ENCODE measurements at places on chromosomes 5 and 9.

DNA sequence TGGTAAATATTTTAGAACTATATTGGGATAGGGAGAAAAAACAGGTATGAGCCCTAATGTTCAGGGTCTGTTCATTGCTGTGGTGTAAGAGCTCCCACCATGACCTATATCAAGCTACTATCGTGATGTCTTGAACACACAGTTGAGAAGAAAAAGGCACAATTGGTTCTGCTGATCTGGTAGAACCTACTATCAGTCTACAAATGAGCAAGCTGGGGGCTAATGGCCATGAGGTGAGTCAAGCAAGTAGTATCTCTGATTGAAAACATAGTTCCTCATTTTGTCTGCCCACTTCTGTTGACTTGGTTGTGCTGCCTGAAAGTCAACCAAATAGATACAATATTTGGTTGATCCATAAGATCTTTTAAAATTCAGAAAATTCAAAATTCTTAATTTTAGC, 1026.3 kb downstream of the CDH12 start:
- DNase-seq: no peak

- DNase-seq: no peak
Measured at GRCh38 chr9:6639622-6640021, 5.9 kb downstream of the GLDC start.

DNA sequence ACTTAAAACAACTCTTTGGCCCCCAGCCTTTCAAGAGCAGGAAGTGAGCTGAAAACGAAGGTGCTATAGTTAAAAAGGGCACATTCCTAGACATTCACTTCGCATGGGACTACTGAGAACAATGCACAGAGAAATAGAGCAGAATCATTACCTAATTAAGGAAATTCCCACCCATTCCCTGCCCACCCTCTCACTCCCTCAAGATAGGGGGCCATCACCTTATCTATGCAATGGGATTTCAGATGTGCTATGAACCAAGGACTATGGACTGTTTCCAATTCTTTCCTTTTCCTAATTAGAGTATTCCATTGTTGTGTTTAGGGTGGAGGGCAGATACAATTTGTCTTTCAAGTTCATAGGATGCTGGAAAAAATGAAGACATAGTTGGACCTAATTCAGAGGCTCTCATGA, 476.8 kb downstream of the CETN3 start:
- no peak for DNase-seq

DNA sequence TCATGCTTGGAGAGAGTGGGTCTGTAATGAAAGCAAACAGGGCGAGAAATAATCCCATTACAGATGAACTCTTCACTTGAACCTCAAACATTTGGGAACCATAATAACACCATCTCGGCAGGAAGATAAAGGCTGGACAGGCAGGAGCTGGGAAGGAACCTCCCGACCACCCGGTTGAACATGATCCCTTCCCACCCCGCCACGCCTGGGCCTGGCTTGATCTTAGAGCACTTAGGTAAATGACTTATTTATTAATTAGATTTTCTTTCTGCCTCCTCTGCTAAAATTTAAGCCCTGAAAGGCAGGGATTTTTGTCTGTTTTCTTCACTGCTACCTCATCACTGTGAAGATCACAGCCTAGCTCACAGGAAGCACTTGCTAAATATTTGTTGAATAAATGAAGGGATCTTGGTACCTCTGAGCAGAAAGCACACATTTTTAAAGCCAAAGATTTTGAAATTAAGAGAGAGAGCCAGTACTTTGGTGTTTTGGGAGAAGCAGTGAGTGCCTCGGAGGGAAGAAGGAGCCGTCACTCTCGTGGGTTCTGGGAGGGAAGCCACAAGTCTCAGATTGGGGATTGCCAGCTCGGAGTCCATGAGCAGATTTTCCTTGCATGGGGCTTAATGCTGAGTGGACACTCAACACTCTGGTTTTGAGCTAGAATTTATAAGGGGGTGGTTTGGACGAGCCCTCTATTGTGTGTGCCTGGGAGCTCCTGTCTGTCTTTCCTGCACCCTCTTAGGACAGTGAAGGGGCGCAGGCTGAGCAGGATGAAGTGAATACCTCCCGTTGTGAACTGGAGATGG, 133.3 kb downstream of the MACROH2A1 start:
- DNase-seq: no peak

- no peak for DNase-seq
Measured at GRCh38 chr5:101838435-101838834, 457.6 kb downstream of the SLCO4C1 start.

- no peak for DNase-seq
Measured at GRCh38 chr9:69018737-69019136, 4.8 kb upstream of the PRKACG start.

DNA sequence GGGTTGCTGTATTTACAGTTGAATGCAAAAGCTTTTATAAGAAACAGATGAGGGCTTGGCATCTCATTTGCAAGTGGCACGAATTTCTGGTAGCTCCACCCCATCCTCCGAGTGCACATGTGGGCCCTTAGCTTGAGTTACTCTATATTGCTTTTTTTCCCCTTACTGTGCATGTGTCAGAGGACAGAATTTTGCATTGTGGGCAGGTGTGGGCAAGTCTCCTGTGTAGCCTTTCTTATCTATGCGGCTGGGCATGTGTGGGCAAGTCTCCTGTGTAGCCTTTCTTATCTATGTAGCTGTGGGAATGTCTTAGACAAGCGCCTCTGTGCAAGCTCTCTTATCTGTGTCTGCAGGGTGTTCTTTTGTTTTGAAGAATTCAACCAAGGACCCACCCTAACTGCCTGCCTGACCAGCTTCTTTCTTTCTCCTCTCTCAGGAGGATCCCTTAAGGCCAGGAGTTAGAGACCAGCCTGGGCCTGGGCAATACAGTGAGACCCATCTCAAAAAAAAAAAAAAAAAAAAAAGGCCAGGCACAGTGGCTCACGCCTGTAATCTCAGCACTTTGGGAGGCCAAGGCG, 34.1 kb upstream of the SIL1 start:
- DNase-seq: peak; percentile 73

- no peak for DNase-seq
Measured at GRCh38 chr9:84807870-84808390, 138.4 kb downstream of the NTRK2 start.

DNA sequence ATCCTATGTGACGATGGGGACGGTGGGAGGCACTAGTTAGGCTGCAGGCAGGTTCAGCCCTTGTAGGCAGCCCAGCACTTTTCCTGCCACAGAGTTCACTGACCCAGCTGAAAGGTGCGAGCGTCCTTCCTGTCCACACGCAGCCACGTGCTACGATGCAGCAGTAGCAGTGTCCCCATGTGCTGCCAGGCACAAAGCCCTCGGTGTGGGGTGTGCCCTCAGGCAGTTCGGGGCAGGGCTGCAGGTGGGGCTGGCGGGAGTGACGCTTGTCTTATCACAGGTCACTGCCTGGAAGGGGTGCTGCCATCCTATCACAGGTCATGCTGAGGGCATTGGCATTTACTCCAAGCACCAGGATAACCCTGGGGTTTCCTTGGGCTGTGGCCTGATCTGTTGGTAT, 46.8 kb upstream of the CLPTM1L start:
- no peak for DNase-seq

GRCh38 chr5:80302636-80303035, 17.2 kb upstream of the SPZ1 start:
- DNase-seq: no peak

DNA sequence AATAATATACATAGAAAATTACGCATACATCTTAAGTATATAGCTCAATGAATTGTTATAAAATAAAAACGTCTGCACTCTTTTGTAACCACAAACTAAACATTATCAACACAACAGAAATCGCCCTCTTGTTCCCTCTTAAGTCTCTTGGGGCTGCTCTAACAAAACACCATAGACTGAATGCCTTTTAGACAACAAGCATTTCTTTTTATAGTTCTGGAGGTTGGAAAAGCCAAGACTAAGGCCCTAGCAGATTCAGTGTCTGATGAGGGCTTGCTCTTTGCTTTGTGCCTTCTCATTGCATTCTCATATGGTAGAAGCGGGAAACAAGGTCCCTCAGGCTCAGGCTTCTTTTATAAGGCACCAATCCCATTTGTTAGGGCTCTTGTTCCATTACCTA, 4.9 kb upstream of the IFNB1 start:
- no peak for DNase-seq

DNA sequence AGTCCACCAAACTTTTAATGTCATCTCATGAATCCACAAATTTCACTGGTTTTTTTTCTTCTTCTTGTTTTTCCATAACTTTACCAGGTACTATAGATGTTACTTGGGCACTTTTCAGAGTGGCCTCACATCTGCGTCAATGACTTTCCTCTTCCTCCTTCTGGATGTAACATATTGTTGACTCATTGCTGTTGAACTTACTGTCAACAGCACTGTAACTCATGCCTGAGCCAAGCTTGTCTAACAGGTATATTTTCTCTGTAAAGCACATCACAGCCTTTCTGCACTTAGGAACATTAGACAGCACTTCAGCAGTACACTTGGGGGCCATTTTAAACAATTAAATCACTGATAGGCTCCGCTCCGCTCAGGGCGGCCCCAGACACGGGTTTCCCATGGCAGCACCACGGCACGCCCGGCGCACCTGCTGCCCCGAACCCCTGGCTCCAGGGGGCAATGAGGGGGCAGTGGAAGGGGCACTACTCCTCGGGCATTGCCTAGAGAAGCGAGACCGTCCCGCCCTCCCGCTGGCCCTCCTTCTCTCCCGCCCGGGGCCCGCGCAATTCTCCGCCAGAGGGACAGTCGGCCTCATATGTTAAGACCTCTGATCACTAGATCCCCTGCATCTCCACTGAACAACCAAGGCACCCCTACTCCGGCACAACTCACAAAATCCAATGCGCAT, 41.9 kb upstream of the SPATA31C2 start:
- DNase-seq: no peak

DNA sequence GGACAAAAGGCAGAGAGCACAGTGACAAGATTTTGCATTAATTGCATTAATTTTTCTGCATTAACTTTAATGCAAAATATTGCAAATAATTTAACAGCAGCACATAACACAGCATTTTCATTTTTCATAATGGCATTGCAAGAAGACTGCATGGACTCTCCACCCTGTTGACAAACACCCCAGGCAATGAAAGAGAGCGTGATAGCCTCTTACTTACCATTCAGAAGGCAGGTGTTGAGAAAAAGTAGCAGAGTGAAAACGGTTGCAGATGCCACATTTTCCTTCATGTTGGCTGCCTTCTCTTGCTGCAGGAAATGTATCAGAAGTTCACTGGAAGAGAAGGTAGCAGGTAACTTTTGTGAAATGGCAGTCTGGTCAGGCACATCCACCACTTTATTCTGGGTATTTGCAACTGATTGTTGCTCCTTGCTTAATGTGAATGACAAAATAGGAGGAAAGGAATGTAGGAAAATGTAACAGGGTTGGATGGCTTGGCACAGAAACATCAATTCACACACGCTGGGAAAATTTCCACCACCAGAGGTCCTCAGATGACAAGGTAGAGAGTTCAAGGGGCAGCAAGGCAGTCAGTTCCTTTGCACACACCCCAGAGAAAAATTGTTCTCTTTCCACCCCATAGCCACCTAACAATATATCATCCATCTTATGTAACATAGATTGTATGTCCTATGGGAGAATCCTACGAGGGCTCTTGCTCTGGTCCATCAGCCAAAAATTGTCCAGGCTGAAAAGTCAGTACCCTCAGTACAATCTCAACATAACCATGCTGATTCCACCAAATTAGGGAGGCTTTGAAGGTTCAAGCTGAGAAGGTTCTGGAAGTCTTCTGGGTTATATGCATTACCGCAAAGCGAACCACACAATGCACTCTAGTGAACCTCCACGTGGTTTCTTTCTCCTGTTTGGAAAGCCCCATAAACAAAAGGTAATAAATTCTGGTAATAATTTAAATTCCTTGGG, 41.9 kb upstream of the AGXT2 start:
- DNase-seq: no peak

- DNase-seq: no peak
Measured at GRCh38 chr5:74766418-74766848, 484 bp downstream of the GFM2 start.

- DNase-seq: no peak
Measured at GRCh38 chr5:158060212-158060611, 201.3 kb upstream of the CLINT1 start.

- no peak for DNase-seq
Measured at GRCh38 chr5:169050146-169050571, 250.8 kb downstream of the SLIT3 start.

DNA sequence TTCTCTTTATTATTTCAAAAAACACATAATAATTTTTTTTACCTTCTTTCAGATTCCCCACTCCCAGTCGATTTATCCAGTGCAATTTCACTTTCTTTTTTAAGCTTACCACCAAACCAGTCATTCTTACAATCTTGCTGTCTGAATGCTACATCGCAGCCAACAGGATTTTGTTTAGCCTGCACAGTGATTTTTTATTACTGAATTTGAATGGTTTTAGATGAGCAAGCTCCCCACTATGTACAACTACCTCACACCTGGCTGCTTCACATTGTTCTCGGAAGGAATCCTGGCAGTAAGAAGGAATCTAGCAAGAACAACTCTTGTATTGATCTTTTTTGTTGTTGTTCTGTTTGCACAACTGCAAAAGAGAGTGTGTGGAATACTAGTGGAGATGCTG, 668.1 kb upstream of the WWC1 start:
- no peak for DNase-seq

GRCh38 chr9:118038713-118039112, 334.5 kb downstream of the TLR4 start:
- no peak for DNase-seq

DNA sequence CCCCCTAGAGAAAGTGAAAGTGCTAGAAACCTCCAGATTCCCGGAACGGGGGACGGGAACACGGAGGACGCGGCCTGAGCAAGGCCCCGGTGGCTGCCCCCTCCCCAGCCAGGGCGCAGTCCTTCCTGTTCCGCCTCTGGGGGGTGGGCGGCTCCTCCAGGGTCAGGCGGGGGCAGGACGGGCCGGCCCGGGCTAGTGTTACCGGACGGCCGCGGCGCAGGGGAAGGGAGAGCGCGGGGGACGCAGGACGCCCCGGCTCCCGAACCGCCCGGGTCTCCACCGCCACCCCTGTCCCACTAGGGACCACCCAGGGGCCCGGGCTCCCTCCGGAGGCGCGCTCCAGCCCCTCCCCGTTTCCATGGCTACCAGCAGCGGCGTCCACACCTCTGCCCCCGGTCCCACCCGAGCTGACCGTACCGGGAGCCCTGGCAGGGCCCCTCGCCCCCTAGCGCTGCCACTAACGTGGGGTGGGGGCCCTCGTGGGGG, 579 bp downstream of the SLC12A7 start:
- DNase-seq: no peak

DNA sequence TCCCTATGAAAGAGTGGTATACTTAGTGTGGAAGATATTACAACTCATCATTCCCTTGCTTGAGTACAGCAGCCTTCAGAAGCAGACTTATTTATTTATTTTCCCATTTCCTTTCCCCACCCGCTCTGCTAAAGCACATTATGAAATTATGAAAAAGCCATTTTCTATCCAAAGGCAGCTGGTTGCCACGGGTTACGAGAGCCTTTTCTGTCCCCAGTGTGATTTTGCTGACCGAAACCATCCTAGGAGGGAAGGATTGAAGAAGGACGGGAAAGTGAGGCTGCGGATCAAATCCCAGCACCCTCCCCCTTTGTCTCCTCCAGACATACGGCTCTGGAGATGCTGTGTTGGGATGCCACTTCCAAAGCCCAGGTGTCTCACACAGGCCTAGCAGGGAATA, 246.9 kb downstream of the TLR4 start:
- DNase-seq: no peak

Data from NCI-H187 treated with DMSO at 0.1 percent for 48 hours (cell line).